Activated T-helper 17 cell treated with anti-CD3 and anti-CD28 coated beads, Interleukin-2, amount 50 U/mL, for 72 hours (primary cell): ENCODE measurements at places on chromosomes 5 and 9. TPM values are rescaled to one million over a fixed set of nuclear protein-coding genes. Genes with fewer than 3 reads are reported as not detected.

DNA sequence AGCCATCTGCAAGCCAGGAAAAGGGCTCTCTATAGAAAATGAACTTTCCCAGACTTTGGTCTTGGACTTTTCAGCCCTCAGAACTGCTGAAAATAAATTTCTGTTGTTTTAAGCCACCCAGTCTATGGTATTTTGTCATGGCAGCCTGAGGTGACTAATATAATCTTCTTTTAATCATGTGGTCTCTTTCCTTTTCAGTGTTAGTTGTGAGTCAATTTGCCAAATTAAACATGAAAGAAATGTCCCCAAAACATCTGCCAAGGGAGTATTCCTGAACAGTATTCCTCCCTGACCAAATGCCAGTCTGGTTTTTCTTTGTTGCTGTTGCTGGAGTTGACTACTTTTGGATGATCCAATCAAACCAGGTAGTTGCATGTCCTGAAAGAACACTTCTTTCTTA, 4.7 kb upstream of the YTHDC2 start:
- ATAC-seq, result no peak

Gene OBP2B
- total RNA-seq, result not detected

Gene N4BP3
- total RNA-seq, result 3.7 TPM

DNA sequence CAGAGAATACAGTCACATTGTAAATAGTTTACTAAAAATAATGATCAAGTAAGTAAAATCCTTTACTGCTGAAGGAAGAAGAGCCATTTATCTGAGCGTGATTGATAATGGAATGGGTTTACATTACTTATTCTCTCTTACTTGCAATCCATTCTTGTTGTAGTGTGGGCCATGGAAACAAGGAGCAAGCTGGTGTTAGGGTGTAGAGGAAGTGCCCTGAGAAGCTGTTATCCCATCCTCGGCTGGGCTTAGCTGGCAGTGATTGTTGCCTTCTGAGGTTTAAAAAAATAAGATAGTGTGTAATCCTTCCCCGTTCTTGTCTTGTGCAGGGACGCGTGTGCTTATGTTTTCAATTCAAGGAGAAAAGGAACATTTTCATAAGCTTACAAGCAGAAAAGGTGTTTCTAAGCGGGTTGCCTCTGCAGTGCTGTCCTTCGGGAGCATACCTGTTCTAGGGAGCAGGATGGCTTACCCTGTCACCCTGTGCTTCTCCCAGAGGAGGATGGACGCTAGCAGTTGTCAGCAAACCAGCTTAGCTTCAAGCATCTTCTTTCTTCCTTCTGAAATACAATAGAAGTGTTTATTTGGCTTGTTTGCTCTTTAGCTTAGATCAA, 188.3 kb downstream of the ARHGEF28 start:
- ATAC-seq, result no peak
